ENCODE measurements at places on chromosomes 5 and 9.
A peak's percentile ranks its signal among the peaks of the same experiment; 100 is the strongest.

- no peak for DNase-seq
These were observed 44.5 kb downstream of the SPRY4 start for GRCh38 chr5:142280066-142281007.

DNA sequence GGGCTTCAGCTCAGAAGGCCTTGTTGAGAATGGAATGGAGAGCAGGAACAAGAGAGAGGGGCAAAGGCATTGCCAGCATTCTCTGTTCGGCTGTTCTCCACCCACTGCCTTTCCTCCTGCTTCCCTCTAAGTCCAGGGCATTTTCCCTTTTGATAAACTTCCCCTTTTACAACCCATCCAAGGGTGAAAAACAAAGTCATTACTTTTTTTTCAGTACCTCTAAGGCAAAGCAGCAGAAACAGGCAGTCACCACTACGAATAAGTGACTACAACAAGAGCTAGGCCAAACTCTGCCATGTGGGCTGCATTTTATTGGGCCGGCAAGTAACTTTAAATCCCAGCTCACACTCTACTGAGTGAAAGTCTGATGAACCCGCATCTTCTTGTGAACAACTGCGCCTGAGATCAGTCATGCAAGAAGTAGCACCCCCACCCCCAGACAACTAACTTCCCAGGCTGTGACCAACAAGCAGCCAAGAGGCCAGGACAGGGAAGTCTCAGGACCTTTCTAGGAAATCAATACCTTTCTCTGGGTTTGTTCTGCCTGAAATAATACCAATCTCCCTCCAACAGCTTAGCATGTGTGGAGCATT, 13.1 kb downstream of the IL7R start:
- no peak for DNase-seq

GRCh38 chr9:78828521-78828920, 531.6 kb downstream of the PSAT1 start:
- DNase-seq: no peak

- peak; percentile 57 for DNase-seq
These were observed 29.1 kb upstream of the MED27 start for GRCh38 chr9:132108728-132109127.

- no peak for DNase-seq
These were observed 124.7 kb downstream of the PALM2AKAP2 start for GRCh38 chr9:109904666-109905065.

DNA sequence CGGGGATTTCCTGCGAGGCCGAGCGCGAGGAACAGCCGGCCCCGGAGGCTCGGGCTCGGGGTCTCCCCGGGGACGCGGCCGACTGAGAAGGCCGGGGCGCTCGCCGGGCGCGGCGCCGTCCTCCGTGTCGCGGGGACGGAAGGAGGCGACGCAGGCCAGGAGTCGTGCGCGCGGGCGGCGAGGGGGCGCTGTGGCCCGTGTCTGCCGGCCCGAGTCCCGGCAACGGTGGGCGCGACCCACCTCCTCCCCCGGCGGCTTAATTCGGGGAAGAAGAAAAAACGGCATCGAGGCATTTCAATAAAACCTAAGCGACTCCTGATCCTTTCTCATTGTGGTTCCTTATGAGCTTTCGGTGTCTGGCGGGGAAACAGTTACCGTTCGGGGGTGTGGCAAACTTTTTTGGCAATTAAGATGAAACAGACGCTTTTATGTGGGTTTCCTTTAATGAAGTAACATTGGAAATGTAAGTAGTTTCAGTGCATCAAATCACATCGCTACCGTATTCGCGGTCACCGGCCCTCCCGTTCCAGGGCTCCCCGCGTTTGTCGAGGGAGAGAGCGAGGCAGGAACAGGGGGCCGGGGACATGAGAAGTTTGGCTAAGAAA, 3.7 kb upstream of the IRX2 start:
- no peak for DNase-seq

DNA sequence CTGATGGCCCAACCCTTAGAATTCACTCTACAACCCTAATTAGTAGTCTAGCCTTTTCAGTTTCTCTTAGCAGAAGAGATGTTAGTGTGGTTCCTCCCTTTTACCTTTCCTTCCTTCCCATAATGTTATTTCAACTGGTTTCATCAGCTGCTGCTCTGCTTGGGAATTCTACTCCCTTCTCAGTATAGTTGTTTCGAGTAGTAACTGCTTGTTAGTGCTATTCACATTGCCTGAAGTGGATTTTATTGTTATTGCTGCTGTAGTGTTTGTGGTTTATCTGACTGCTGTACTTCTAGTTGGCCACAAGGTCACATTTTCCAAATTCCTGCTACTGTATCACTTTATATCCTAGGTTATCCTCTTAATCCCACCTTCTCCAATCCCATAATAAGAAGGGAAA, 29.7 kb downstream of the SMIM15 start:
- no peak for DNase-seq

GRCh38 chr5:55220433-55221185, 6.5 kb downstream of the MCIDAS start:
- peak; percentile 89 for DNase-seq

DNA sequence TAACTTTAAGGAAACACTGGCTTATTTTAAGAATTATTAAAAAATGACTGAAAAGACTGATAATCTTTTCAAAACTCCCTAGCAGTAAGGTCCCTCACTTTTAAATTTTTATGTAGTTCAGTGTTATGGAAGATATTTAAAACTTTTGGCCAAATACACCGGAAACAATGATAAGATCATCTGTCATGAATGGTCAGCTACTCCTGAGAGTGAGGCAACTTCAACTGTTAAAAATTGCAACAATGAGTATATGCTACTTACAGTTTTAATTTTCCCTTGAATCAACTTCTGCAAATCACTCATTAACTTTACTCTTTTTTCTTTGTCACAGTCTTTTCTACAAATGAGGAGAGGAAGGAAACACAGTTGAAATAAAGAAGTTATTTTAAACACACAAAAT, 10.8 kb downstream of the PUM3 start:
- DNase-seq: no peak

GRCh38 chr9:122151267-122151828, 8.2 kb downstream of the NDUFA8 start:
- DNase-seq: peak; percentile 22

DNA sequence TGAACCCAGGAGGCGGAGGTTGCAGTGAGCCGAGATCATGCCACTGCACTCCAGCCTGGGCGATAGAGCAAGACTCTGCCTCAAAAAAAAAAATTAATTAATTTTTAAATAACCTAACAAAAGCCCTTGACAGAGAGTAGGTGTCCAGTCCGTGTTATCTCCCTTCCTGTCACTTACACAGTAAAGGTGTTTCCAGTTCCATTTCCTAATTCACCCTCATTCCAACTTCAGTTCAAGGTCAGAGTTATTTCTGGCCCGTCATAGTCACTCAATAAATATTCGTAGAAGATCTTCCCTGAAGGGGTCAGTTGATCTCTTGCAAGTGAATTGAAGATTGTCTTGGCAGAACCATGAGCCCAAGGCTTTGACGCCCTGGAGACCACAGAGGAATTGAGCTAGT, 16.4 kb upstream of the ERGIC1 start:
- DNase-seq: no peak

DNA sequence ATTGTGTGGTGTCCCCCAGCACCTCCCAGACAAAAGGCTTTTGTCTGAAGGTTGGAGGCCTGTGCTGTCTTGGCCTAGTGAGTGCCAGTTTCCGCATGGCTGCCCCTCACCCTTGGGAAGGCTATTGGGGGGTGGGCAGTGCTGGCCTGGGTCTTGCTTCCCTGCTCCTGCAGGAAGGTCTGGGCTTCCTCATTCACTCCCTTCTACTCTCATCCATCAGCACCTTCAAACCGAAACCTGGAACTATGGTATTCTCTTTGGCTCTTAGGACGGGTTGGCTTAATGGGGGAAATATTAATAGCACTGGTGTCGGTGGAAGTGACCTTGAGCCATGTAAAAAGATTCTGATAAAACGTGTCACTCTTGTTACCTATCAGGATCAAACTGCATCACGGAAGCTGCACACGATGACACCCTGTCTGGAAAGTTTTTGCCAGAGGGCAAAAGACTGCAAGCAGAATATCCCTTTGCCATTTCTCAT, 34.0 kb upstream of the GLRX start:
- DNase-seq: no peak

DNA sequence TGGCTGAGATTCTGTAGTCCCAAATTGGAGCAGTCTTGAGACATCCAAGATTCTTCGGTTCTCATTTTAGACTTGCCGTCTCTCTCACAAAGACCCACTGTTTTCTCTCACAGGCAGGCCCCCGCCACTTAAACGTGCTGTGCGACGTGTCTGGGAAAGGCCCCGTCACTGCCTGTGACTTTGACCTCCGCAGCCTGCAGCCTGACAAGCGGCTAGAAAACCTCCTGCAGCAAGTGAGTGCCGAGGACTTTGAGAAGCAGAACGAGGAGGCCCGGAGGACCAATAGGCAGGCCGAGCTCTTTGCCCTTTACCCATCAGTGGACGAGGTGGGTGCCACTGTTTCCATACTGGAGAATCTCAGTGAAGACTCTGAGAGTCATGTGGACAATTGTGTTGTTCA, 97.2 kb downstream of the DOCK8 start:
- DNase-seq: no peak

DNA sequence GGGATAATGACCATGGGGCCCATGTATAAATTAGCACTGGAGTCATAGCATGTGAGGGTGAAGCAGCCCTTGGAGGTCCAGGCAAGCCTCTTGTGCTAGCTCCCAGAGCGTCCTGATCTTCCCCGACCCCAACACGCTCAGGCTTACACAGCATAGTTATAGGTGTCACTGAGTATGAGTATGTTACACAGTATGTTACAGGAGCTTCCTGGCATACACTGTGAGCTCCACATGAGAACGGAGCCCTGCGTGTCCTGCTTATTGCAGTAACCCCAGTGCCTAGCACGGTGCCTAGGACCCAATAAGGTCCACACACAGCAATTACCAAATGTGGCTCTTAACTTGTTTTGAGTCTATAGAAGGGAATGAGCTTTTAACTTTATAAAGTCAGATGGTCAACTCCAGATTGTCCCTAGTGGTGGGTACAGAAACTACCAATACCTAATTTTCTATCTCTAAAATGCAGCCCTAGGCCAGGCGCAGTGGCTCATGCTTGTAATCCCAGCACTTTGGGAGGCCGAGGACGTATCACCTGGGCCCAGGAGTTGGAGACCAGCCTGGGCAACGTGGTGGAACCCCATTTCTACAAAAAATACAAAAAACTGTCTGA, 64.1 kb downstream of the PLAC8L1 start:
- DNase-seq: peak; percentile 44

- no peak for DNase-seq
These were observed 48.3 kb downstream of the FAM78A start for GRCh38 chr9:131227959-131228460.

GRCh38 chr5:173789031-173789920, 98.9 kb upstream of the CPEB4 start:
- DNase-seq: no peak

DNA sequence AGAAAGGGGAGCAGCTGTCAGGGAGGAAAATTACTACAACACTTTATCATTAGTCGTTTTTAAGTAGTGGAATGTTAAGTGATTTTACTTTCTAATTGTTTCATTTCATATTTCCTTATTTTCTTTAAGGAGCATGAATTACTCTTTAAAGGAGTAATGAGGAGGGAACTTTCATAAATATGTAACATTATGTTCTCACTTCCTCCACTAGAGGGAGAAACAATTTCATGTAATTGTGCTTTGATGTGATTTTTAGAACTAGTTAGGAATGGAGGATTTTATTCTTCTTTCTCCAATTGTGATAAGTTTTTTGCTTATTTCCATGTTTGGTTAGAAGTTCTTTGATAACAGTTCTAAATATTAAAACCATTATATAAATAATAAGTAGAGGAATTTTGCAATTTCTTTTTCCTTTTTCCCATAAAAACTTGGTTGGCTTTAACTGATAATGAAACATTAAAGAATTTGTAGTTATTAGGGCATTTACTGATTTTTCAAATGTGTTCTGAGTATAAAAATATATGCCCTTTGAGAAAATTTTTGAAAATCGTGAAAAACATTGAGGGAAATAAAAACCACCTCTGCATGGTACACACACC, 25.6 kb downstream of the CEP78 start:
- DNase-seq: peak; percentile 51

DNA sequence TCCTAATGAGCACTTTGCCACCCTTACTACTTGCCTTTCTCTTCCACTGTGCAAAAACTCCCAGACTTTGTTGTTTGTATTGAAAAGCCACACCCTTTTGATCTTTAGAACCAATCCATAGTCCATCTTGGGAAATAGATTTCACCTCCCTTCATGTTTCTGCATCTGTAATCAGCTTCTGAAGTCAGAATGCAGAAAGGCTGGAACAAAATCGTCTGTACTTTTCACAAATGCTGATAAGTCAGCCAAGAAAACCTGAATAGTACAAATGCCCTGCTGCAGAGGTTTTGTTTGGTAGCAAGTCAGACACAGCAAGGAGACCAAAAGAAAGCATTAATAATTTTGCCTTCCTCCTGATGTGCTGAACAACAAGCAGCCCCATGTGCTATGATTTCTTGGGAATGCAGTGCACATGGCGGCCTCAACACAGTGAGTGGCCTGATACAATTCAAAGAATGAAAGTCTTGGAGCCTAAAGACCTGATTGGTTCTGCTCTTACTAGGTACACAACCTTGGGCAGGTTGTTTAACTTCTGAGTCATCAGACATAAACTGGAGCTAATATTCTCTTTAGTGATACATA, 59.2 kb upstream of the STK32A start:
- DNase-seq: peak; percentile 73

DNA sequence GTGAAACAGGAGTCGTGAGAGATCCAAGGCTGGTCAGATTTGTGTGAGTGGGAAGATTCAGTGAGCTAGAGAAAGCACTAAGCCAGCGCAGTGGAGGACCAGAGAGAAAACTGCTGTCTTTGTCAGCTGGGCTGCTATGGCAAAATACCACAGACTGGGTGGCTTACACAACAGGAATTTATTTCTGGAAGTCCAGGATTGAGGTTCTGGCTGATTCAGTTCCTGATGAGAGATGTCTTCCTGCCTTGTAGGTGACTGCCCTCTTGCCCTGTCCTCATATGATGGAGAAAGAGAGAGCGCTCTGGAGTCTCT, 24.2 kb upstream of the ANKRD33B start:
- DNase-seq: no peak

DNA sequence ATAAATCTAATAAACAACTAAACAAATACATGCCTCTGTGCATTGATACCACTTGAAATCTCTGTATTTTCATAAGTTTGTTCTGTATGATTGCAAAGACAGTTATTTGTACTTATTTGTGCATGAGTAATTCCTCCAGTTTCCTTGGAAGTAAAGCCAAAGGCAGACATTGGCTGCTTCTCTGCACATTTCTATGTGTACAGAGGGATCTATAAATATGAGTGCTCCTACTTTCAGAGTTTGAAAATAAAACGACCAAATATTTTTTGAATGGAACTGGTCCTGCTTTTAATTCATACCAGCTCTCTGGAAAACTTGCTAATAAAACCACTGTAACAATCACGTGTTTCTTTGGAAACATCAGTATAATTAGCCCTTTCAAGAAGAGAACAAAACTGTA, 306.5 kb downstream of the MAN2A1 start:
- DNase-seq: no peak

DNA sequence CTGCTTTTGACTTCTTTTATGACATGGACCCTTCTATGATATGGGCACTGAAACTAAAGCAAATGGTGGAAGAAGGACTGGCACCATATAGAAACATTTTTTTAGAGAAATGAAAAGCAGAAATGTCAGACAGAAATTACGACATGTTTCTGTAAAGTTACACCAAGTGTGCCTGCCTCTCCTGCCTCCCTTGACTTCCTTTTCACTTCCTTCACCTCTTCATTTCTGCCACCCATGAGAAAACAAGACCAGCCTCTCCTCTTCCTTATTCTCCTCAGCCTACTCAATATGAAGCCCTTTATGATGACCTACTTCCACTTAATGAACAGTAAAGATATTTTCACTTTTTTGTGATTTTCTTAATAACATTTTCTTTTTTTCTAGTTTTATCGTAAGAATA, 44.5 kb downstream of the ERCC6L2 start:
- no peak for DNase-seq

Measured in DMS53 (cell line).